Small intestine (tissue), 16 donors: ENCODE measurements at places on chromosomes 3 and 15.

- DNase-seq: no peak
Measured at GRCh38 chr3:106329521-106329920, 460.7 kb upstream of the CBLB start.

GRCh38 chr15:52227456-52227855 lies 36.3 kb upstream of the GNB5 start:
- DNase-seq: peak; percentile 77

DNA sequence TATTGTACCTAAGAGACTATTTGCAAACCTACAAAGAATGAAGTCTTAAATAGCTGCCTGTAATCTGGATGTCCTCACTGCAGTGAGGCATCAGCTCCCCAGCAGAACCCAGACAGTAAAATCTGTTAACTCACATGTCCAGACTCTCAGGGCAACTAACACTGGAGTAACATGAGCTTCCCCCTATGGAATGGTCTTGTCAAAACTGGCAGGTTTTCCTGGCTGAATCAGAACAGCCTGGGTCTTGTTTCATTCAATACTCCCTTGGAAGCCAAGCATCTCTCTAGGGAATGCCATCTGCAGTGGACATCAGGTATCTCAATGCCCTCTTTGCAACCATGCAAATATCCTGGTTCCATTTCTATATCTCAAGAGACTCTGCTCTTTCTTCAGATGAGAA lies 24.4 kb downstream of the PTPN9 start:
- DNase-seq: no peak

DNA sequence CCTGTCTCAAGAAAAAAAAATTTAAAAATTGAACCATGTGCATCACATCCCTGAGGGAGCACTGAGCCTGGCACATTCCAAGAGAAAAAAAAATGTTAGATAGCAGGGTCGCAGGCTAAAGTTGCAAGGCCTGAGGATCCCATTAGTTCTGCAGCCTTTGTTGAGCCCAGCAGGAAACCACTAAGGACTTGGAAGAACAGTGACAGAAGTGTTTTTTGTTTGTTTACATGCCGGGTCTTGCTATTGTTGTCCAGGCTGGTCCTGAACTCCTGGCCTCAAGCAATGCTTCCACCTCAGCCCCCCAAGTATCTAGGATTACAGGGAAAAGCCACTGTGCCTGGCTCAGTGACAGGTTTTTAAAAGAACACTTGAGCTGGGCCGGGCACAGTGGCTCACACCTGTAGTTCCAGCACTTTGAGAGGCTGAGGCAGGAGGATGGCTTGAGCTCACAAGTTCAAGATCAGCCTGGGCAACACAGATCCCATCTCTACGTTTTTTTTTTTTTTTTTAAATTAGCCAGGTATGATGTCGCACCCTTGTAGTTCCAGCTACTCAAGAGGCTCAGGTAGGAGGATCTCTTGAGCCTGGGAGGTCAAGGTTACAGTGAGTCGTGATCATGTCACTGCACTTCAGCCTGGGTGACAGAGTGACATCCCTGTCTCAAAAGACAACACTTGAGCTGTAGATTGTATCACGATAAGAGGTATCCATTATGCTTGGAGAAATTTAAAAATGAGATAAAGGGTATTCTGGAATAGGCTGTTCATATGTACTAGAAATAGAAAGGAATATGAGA lies 15.2 kb downstream of the CHAC1 start:
- DNase-seq: no peak

- no peak for DNase-seq
Measured at GRCh38 chr15:37044915-37045648, 55.3 kb downstream of the MEIS2 start.

DNA sequence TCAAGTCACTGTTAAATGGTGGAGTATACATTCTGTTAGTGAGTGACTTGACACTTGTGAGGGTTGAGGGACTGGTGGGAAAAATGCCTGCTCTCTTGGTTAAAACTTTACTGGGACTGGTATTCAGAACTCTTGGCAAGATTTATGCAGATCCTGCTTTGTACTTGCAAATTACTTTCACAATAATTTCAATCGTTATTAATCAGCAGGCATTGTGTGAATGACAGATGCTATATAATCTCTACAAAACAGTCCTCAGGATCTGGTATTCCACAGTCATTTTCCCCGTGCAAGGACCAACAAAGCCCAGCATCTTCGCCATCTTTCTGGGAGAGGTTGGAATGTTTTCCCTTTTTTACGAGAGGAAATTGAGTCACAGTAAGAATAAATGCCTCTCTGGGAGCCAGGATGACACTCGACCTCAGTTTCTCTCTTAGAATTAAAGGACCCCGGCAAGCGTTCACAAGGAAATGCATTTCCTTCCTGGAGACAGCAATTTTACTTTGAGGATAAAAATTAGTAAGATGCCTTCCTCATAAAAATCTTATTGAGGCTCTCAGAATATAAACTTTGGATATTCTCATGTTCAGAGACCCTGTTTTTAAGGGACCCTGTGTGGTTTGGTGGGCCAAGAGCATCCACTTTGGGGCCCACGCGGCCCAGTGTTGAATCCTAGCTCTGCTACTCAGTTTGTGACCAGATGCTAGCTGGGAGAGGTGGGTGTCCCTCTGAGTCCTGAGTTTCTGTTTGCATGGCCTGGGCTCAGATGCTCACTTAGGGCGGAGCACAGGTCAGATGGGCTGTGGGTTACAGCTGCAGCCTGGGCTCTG lies 45.3 kb upstream of the PLCL2 start:
- DNase-seq: no peak

GRCh38 chr15:96334705-96335410 lies 4.4 kb downstream of the NR2F2 start:
- DNase-seq: no peak
